GM18507 (cell line): ENCODE measurements at places on chromosomes 7 and 10.

DNA sequence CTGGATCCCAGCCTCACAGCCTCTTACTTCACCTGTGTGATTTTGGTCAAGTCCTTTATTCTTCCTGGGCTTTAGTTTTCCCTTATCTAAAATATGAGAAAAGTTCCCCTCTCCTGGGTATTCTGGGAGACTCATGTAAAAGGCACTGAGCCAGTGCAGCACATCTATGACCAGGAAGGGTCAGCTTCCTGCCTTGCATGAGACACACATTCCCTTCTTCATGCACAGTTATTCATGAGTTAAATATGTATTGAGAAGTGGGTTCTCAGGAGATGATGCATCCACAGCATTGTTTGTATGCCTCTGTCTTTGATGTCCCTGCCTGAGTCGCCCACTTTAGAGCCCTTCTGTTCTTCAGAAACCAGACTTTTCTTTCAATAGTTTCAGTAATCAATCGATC, 33.3 kb downstream of the EGFR start:
- DNase-seq = no peak

DNA sequence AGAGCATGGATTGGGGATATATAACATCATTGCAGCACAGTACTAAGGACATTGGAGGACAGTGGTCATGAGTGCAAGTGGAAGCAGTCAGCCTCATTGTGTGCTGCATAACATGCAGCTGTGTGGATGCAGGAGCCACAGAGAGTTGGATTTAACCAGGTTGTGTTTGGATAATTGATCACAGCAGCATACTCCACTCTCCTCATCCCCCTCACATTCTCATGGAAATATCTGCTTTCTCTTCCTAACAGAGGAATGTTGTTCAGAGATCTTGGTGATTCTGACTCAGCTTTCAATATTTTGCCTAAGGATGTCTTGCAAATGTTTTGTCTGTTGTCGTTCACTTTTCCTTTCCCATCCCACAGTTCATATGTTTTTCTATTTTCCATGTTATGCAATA, 31.8 kb upstream of the LSM8 start:
- DNase-seq = no peak

DNA sequence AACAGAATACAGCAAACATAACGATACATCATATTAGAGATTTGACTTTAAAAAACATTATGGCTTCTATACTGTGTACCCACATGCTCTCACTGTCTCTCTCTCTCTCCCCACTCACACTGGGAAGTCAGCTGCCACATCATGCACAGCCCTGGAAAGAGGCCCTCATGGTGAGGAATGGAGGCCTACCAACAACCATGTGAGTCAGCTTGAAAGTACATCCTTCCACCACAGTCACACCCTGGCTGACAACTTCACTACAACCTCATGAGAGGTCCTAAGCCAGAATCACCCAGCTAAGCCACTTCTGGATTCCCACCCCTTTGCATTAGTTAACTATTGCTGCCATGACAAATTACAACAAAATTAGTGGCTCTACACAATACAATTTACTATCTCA, 23.3 kb upstream of the GPR22 start:
- DNase-seq = no peak

GRCh38 chr10:13673156-13673555, 86.4 kb downstream of the PRPF18 start:
- no peak for DNase-seq

DNA sequence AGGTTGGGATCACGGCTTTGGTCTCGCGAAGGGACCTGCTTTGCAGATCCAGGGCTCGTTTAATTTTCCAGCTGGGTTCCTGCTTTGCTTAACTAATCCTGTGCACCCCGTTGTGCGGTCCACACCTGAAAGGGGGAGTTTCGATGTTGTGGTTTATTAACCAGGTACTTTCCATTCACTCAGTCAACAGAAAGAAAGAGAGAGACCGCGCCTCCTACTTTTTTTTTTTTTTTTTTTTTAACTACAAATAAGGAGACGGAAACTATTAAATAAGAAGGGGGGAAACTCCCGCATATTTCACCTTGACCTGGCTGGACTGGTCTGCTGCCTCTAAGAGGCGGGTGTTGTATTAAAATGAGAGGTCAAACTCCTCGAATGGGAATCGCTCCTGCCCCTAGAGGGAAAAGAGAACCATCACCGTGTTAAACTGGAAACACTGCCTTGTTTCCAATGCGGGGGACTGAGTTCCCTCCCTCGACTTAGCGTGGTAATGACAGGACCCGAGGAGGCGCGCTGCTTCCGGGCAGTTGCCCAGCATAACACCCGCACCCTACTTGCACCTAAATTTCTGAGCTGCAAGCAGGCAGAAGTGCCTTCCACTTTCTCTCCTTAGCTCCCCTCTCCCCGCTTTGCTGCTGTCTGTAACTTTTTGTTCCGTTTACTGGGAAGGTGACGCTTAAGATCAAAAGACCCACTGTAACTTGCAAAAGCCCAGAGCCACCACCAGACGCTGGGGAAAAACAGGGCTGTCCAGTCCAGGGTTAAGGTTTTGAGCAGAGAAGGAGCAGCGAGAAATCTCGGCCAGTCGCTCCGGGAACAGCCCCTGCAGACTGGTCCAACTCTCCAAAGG, 1.1 kb upstream of the ITGB8 start:
- peak; percentile 35 for DNase-seq
